ENCODE measurements at places on chromosomes 16 and 17.

DNA sequence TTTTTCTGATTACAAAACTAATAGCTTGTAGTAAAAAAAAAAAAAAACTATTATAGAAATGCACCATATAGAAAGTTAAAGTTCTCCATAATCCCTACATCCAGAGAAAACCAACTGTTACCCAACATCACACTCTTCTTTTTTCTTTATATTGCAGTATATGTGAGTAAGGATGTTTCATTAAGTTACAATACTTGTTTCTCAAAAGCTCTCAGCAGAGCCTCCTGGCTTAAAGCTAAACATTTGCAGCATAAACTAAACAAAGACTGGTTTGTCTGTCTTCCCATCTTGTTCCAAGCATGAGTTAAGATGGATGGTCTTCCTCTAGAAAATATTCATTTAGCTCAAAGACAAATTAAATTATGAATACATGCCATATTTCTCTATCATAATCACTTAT, 25.2 kb downstream of the GRB2 start:
- no peak for DNase-seq

DNA sequence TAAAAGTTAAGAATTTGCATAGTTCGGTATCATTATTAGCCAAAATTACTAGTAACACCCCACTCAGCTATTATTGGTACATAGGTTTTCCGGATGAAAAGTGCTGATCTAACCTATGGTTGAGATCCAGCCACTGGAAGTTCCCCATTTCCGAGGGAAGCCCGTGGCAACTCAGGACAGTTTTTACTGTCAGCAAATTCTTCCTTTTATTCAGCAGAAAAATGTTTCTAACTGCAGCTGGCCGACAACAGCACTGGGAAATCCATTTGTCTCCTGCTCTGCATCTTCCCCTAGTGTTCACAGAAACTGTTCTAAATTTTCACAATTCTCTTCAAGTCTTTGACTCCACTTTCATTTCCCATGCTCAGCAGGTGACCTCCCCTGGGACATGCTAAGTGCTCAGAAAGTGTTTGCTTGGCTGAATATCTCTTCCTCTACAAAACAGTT, 15.5 kb upstream of the MMD start:
- no peak for DNase-seq

DNA sequence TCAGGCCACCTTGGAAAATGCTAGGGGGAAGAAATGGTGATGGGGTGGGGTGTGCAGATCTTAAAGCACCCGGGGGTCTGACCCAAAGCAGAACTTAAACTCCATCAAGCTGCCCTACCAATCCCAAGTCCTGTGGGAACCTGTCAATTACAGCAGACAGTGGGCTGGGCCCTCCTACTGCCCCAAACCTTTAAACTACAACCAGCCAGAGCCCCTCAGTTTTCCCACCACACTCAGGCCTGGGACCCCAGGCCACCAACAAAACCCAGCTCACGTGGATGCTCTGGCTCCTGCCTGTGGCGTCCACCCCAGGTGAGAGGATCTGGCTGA, 2.7 kb downstream of the MYO18A start:
- peak; percentile 25 for DNase-seq

GRCh38 chr17:65598746-65599145, 37.3 kb upstream of the AXIN2 start:
- no peak for DNase-seq

GRCh38 chr17:62134397-62134796, 69.3 kb upstream of the MED13 start:
- no peak for DNase-seq

DNA sequence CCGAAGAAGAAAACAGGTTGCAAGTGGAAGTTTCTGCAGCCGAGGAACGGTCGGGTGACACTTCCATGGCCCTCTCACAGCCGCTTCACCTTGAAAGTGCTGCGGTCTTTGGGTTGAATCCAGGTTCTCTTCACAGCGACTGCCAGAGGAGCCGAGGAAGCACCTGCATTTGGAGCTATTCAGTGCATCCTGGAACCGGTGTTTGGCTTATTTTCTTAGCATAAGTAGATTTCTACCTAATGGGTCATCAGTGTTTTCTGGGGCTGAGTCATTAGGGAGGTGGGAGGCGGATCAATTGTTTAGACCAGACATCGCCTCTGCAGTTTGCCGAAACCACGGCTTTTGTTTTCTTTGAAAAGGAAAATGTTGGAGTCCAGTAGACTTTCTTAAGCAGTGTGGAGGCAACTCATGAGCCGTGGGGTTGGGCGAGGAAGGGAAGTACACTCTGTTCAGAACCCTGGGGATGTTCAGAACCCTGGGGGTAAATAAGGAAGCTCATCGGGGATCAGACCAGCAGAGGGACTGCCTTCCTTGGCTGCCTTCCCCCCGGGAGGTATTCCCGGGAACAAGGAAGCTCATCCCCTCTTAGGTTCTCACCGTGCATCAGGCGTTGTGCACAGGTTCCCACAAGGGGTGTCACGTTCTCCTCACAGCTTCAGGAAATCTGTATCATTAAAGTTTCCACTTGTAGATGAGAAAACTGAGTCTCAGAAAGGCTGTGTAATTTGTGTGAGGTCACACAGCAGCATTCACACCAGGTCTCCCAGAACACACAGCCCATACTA, 361.5 kb downstream of the SNX29 start:
- DNase-seq: no peak

DNA sequence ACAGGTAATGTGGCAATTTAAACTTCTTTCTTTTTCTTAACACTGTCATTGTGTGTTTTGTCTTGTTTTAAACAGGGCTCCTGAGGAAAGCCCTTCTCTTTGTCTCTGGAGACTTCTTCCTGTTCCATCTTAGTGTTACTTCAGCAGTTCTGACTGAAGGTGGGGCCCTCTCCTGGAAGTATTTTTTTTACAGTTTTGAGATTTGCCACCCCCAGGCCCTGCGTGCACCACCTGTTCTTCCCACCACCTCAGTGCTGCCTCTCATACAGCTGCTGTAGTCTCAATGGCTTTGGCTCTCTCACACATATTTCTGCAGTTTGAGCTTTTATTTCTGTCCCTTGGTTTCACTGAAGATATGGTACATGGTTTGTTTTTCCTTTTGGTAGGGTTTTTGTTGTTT, 52.5 kb upstream of the ALDH3A1 start:
- DNase-seq: no peak

GRCh38 chr16:64317601-64318000, 804.3 kb downstream of the CDH11 start:
- DNase-seq: no peak

DNA sequence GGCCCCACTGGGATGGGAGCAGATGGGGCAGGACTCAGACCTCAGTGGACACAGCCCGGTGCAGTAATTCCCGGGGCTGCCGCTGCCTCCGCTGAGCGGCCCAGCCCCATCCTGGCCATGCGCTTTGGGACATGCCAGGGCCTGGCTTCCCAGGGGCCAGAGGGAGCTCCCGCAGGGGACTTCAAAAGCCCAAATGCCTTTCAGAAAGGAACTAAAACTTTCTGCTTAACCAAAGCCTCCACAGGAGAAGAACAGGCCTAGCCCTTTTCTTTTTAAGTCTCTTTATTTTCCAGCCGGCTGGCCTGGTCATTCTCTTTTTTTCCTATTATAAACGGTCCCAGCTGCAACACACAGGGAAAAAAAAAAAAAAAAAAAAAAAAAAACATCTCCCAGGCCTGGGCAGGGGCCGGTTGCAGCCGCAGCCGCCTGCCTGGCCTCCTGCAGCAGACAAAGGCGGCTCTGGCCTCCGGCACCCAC, 10.7 kb upstream of the ZNF423 start:
- no peak for DNase-seq

GRCh38 chr16:7405166-7405565, 72.5 kb downstream of the RBFOX1 start:
- DNase-seq: no peak

- DNase-seq: no peak
These were observed 5.4 kb downstream of the MT1A start for GRCh38 chr16:56643833-56644232.

GRCh38 chr17:14803826-14804225, 461.3 kb downstream of the PMP22 start:
- no peak for DNase-seq

DNA sequence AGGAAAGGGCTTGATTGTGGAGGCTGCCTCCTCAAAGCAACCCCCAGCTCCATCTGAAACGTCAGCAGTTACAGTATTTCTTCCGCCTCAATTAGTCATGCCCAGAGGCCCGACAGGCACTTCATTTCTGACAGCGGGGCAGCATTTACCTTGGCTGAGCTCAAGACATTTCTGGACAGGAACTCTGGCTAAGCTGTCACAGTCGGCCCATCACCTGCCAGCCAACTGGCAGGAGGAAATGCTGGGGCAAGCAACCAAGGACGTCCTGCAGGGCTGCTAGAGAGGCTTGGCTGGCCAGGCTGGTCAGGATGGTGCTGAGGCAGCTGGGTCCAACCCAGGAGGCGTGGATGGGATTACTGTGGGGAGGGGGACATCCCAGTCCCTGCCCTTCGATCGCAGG, 27.8 kb downstream of the PLXDC1 start:
- peak; percentile 96 for DNase-seq

GRCh38 chr17:7988750-7989178, 13.7 kb upstream of the GUCY2D start:
- DNase-seq: peak; percentile 94

DNA sequence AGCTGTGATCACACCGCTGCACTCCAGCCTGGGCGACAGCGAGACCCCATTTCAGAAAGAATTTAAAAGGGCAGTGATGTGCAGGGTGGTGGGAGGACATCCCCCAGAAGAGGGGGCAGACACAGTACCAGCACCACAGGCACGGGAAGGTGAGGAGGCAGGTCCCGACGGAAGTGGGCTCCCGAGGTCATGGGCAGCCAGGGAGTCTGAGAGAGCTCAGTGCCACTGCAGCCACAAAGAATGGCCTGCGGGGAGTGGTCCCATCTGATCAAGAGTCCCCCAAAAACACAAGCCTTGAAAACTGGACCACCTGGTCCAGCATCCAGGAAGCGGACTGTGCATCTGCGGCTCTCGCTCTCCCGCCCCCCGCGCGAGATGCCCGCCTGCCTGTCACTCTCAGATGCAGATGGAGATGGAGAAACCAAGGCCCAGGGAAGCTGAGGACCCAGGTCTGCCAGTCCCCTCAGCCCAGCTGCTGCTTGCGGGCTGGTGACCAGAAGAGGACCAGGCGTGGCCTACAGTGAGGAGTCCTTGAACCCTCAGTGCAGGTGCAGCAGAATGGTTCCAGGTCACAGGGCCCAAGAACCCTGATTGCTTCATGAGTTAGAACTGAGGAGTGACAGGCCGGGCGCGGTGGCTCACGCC, 4.3 kb upstream of the CAPN15 start:
- no peak for DNase-seq

- DNase-seq: peak; percentile 58
These were observed 1.5 kb downstream of the COL1A1 start for GRCh38 chr17:50199803-50200456.

DNA sequence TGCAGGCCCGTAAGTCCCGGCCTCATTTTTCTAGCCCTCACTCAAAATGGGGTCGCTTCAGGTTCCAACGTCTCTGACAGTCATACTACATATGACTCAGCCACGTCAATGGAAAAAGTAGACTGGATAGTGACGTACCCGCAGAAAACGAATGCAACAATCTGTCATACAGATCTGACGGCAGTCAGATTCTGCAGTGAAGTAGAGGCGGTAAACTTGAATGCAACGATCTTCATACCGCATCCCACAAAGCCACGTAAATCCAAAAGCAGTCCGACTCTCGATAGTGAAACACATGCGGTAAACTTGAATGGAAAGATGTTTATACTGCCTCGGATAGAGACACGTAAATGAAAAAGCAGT, 38.4 kb upstream of the ARL4D start:
- no peak for DNase-seq

DNA sequence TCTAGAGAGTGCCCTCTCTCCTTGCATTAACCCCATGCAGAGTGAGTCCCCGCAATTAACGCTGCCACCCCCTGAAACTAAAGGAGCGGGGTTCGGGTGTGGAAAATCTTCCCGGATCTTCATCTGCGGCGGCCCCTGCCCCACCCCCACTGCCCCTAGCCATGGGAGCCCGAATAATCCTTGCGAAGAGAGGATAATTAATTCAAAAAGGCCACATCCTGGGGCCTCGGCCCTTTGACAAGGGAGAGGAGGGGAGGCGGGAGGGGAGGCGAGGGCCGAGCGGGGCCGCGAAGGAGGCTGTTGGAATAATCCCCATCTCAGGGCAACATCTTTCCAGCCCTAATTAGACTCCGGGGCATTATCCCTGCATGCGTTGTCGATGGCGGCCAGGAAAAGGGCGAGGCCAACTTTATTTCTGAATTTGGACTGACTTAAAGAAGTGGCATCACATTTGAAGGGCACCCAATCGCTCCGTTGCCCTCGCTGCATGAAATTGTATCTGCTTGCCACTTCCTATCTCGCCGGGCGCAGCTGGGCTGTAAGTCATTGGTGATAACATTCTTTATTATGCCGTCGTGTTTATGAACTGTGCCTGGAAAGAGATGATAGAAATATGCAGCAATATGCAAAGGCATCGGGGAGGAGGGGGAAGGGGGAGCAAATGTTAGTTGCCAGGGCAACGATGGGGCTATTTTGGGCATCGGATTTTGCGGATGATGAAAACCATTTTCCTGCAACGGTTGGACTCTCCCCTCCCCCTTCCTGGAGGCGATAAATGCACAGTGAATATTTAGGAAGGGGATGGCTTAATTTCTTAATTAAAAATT, 387.1 kb upstream of the TNRC6C start:
- DNase-seq: peak; percentile 86

DNA sequence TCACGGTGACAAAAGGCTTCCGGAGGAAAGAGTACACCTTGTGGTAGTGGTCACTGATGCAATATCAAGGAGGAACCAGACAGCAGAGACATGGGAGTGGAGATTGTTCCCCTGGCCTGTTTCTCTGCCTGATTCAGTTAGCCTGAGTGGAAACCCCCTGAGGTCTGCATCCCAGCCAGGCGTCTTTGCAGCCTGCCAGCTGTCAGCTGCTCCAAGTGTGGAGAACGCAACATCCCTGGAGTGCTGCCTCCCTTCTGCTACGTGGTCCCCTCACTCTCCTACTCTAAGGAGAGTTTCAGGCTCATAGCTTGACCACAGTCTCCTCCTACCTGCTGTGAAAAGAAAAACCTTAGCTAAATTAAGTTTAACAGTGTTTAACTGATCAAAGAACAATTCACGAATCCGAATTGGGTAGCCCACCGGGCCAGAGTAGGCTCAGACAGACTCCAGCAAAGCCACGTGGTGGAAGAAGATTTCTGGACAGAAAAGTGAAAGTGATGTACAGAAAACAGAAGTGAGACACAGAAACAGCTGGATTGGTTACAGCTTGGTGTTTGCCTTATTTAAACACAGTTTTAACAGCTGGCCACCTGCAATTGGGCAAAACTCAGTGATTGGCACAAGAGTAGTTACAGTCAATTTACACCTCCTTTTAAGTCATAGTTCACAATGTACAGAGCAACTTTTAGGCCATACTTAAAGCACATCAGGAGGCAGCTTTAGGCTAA, 188.6 kb downstream of the DNAH9 start:
- no peak for DNase-seq

GRCh38 chr16:57062329-57062728, 30.1 kb upstream of the CPNE2 start:
- DNase-seq: no peak

GRCh38 chr17:69597898-69598692, 183.6 kb downstream of the MAP2K6 start:
- DNase-seq: no peak

GRCh38 chr17:28792877-28793661, 49.3 kb downstream of the TRAF4 start:
- DNase-seq: no peak
